ENCODE measurements at places on chromosomes 4 and X.

DNA sequence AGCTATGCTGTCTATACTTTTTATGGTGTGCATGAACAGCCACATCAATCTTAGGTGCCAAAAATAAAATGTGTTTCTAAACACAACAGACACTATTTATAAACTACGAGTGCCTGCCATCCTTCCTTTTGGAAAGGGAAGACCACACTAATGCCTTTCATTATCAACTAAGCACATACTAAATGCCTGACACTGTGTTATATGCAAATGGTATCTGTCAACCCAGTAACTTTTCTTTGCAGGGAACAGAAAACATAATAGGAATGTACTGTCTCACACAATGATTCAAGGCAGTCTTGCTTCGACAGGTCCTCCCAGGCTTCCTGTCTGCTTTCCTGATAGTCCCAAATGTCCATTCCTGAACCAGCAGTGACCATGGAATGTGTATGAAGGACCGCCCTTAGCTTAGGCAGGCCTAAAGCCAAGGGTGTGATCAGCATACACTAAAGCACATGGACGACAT is 43.8 kb downstream of the ADGRA3 start:
- DNase-seq: no peak

- DNase-seq: peak; percentile 67
Measured at GRCh38 chrX:102155806-102156179, at the start of gene BEX5. TSS of gene BEX5 (minus strand) at chrX:102155977. CDS start at chrX:102154265, 1,712 bp downstream.

GRCh38 chr4:135917011-135917410 is 1615.3 kb downstream of the PCDH18 start:
- DNase-seq: no peak

DNA sequence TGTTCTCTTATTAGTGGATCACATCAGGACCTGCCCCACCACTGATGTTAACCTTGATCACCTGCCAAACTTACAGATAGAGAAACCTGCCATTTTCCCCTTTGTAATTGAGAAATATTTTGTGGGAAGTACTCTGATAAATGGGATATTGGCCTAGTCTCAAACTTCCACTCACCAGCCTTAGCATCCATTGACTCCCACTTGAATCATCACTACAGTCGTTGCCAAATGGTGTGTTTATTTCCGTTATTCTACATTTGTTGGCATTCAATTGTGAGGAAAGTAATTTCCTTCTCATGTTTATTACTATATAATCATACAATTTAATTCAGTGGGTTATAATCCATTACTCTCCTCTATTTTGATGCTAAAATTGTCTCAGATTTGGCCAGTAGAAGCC is 156.4 kb upstream of the CXCL13 start:
- no peak for DNase-seq

GRCh38 chr4:132770776-132771175 is 378.3 kb upstream of the PCDH10 start:
- DNase-seq: no peak

DNA sequence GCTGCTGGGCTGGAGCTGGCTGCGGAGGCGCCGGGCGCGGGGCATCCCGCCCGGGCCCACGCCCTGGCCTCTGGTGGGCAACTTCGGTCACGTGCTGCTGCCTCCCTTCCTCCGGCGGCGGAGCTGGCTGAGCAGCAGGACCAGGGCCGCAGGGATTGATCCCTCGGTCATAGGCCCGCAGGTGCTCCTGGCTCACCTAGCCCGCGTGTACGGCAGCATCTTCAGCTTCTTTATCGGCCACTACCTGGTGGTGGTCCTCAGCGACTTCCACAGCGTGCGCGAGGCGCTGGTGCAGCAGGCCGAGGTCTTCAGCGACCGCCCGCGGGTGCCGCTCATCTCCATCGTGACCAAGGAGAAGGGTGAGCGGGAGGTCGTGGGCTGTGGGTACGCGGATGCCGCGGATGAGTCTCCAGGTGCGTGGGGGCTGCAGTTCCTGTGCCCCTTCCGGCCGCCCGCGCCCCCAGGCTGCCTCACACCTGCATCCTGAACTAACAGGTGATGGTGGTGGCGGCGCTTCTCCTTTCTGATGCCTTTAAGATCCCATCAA is 499 bp downstream of the CYP2U1 start:
- DNase-seq: peak; percentile 8

- DNase-seq: no peak
Measured at GRCh38 chrX:31279359-31279758, 207.5 kb upstream of the FTHL17 start.

DNA sequence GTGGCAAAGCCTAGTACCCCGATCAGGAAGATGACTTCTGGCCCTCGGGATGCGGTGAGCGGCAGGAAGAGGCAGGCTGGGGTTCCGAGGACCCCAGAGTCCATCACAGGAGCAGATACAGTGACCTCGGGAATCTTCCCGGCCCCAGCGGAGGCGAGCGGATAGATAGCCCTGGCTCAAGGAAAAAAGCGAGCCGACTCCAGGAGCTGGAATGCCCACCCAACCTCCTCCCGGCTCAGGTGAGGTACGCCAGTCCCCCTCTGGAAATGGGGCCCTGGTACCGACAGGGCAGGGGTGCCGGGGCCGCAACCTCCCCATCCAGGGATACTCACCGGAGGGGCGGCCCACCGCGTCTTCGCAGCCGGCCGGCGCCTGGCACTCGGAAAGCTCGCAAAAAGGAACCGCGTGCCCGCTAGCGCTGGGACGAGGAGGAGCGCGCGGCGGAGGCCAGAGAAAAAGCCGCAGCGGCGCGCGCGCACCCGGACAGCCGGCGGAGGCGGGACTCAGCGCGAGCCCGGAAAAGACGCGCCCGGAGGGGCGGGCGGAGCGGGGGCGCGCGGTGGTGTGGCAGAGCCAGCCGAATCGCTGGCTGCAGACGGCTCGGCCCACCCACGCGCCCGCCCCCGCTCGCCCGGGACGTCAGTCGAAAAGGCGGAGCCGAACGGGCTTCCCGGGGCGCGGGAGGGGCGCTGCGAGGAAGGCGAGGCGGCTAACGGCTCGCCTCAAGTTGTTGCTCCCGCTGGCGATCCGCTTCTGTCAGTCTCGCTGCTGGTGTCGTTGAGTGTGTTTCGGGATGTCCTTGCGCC is at the start of gene ACSL4:
Gene ACSL4, minus strand, starts transcription at position 451 of the 806 bp plus-strand sequence. CDS start 49,894 bp downstream, outside the sequence.
- DNase-seq: peak; percentile 81

DNA sequence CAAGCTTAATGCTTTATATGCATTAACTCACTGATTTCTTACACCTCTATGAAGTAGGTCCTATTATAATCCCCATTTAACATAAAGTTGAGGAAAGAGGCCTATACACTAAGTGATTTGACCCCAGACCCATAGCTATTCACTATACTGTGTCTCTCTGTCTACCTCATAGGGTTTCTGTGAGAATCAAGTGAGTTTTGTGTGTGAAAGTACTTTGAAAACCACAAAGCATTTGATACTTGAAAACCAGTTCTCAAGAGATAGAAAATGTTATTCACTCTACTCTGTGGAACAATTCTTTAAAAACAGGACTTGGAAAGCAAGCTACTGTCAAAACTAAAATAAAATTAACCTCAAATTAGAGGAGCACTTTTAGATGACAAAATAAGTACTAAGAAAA is 35.0 kb downstream of the SHROOM3 start:
- no peak for DNase-seq

DNA sequence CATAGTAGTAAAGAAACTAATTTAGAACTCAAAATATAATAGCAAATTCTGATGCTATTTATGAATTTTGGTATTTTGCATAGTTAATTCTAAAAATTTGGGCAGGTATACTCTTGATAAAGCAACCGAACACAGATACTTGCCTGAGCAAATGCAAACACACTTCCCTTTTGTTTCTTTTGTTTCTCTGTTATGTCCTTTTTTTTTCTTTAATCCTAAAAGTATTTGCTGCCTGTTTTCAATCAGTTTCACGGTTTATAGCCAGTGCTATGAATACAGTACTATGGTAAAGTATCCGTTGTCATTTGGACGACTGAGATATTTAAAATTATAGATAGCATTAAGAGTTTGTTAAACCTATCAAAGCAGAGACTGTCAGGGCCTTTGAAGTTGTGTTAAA is 84.3 kb upstream of the HPRT1 start:
- DNase-seq: no peak

DNA sequence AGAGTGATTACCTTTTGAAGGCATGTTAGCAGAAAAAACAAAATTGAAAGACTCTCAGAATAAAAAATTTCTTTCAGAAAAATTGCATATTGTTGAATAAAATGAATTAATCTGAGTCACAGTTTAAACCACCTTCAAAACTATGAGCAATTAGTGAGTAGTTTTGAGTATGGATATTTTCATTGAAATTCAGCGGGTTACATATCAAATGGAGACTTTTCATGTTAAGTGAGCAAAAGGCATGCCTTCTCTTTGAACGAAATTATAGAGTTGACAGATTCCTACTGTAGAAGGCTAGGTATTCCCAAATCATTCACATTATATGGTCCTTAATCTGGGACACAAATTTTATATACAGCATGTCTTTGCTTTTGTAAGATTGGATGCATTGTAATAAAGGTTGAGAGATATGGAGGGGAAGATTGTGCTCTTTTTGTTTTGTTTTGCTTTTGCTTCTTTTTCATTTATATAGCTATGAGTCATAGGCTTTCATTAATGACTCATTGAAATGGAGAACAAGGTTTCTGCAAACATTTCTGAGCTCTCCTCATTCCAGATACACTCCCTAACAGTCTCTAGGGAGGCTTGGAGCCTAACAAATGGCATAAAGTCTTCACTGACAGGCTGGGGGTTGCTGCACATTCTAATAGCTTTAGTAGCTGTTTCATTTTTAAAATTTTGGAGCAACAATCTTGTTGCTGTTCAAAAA is 21.6 kb downstream of the PCDH18 start:
- DNase-seq: no peak

- DNase-seq: no peak
Measured at GRCh38 chr4:53477038-53477565, 99.7 kb downstream of the FIP1L1 start.

- no peak for DNase-seq
Measured at GRCh38 chr4:85779165-85779564, 304.2 kb downstream of the ARHGAP24 start.

- DNase-seq: no peak
Measured at GRCh38 chrX:116409219-116409618, 27.2 kb upstream of the SLC6A14 start.

DNA sequence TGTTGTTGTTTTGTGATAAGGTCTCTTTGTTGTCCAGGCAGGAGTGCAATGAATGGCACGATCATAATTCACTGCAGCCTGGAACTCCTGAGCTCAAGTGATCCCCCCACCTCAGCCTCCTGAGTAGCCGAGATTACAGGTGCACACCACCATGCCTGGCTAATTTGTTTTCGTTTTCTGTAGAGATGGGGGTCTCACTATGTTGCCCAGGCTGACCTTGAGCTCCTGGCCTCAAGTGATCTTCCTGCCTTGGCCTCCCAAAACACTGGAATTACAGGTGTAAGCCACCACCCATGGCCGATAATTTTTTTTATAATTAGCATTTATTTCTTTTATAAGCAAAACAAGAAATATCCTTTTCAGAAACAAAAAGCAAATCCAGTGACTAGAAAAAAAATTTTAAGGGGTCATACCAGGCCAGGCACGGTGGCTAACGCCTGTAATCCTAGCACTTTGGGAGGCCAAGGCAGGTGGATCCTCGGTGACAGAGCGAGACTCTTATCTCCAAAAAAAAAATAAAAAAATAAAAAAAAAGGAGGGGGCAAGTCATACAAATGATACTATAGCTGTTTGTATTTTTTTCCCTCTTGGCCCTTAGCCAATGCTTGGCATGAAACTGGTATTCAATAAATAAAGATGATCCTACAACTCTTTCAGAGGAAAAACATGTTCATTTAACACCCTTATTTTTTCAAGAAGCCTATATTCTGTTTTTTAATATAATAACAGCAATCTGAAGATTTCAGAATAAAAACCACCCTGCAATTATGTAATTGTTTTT is 3.4 kb downstream of the PLAC8 start:
- DNase-seq: no peak

DNA sequence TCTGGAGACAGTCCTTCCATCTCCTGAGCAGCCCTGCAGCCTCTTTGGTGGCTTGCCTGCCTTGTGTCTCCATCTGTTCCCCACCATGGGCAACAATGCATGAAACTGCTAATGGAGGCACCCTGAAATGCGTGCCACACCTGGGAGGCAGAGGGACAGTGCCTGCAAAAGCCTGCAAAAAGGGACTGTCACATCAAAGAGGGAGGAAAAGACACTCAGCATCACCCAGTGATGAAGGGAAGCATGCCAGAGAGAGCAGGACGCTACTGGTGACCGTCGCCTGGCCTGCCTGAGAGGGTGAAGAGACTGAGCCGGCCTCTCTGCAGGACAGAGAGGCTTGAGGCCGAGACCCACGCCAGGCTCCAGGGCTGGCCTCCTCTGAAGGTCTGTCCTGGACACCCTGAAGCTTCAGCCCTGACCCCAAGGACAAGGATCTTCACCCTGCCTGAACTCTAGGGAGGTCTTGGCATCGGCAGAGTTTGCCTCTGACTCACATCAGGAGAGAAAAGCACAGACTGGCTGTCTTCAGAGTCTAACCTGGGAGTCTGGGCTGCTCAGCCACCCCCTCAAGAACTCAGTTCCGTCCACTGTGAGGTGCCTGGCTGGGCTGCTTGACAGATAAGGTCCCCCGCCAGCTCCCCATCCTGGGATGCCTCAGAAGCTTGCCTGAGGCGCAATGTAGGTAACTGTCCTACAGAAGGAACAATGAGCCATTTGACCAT is 8.1 kb downstream of the ACSL1 start:
- DNase-seq: no peak

GRCh38 chr4:163816494-163816893 is 322.0 kb downstream of the TMA16 start:
- no peak for DNase-seq

GRCh38 chr4:152696764-152697261 is 17.0 kb upstream of the TMEM154 start:
- peak; percentile 42 for DNase-seq

DNA sequence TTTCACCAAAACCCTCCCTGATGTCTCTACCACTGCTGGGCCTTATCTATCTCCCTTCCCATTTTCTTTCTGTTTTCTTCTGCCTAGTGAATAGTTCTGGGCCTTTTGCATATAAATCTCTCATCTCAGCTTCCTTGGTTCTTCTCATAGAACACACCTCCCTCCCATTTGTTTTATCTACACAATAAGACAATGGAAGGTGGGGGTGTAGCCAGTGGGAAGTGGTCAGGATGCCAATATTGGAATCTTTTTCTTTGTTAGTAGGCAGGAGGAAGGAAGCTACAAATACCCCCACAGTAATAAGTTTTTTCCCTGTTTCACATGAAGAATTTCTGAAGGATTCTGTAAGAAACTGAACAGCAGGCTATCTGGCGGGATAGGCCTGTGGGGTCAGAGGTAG is 30.9 kb upstream of the RHOH start:
- DNase-seq: no peak

DNA sequence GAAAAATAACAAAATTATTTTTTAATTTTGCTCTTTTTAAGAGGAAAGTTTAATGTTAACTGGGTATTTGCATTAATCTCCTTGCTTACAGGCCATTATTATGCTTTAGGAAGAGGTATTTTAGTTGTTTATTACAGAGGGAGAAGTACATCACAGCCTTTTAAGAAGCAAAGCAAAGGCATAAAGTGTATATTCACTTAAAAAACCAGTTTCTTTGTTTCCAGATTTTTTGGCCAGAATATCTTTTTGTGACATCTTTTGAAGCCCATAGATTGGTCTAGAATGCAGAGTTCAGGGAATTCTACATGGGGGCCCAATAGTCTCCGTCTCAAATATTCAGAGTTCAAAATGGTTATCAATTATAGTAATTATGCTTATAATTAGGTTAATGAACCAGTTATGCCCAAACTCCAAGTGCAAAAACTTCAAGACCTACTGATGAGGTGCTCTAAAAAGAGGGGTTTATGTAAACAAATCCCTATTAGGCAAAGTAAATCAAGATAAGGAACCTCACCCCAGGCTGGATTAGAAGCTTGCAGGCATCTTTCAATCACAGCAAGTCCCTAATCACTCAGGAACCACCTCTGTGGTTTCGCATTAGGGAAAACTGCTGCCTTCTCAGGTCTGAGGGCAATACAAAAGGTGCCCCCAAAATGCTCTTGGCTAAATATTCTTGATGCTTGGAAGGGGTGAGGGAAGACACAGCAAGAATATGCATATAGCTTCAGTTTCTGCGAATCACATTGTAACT is 1.4 kb downstream of the CXXC4 start:
- no peak for DNase-seq

Measured in CD4-positive, alpha-beta T cell treated with Interleukin-6 at 100 ng/mL for 8 hours (primary cell).